ENCODE measurements at places on chromosomes 2 and 18.

DNA sequence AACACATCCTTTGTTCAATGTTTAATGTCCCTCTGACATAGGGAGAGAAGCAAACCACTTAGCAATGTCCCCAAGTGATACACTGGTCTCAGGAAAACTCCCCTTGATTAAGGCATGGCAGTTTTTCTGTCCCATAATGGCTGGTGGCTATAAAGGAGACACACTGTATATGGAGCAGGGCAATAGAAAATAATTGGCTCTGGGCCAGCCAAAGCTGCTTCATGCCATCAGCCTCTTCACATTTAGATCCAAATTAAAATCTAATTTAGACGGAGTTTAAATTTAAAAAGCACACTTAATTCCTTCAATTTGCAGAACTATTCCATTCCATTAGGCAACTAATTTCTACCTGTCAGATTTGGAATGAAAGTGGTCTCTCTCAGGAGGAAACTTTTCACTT lies 638.1 kb downstream of the DSC3 start:
- no peak for DNase-seq

GRCh38 chr2:9263428-9263827 lies 56.8 kb downstream of the ASAP2 start:
- DNase-seq = peak; percentile 80

DNA sequence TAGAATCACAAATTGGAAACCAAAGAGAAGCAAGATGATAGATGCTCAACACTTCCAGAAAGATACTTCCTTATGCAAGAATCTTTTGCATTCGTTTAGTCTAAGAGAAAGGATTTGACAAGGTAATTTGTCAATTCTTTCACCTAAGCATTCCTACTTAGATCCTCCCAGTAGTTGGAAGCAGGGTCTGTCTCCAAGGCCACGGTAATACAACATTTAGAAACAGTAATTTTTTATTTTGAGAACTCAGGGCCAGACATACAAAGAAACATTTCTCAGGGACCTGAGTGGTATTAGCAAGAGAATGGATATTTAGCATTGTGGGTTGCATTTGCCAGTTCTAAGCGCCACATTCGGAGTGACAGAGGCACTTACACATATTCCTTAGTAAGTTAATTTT lies 68.6 kb downstream of the ACYP2 start:
- no peak for DNase-seq

GRCh38 chr2:142755191-142755590 lies 122.3 kb upstream of the KYNU start:
- no peak for DNase-seq

GRCh38 chr2:215915441-215915840 lies 97.9 kb downstream of the MREG start:
- no peak for DNase-seq

DNA sequence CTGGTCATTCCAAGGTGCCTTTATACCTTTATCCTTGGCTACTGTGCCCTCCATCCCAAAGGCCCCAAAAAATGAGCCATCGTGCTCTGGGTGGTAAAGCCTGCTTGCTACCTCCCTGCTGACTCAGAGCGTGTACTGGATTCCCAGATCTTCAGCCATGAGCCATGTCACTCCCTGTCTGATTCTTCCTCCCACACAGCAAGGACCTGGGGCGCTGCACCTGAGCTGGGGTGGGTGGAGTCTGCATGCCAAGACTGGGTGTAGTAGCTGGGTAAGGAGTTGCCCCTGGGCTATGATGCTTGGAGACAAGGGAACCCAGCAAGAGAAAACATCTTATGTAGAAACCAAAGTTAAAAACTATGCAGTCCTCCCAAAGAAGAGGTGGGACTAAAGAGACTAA lies 37.2 kb upstream of the APCDD1 start:
- no peak for DNase-seq

DNA sequence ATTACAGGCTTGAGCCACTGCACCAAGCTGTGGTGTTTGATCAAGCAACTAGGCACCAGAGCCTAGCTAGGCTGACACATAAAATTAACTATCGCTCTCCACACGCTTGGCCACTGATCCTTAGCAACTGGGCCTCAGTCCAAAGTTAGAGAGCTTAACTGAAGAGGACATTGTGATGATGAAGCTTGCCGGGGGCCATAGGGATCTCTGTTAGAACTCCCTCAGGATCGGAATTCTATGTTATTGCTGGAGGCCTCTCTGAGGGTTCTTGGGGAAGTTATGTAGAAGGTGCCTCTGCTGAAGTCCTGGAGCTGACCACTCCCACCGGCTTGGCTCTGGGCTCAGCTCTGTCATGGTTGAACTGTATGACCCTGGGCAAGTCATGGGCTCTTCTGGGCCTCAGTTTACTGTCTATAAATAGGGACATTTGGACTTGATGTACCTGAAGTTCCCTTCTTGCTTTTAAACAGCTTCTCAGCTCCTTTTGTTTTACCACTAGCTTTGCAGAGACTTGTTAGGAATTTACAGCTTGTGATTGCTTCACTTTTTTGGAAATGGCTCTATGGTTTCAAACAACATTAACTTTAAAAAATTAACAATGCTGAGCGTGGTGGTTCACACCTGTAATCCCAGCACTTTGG lies 44.1 kb downstream of the GATA6 start:
- DNase-seq = no peak

- no peak for DNase-seq
These were observed 21.5 kb upstream of the TFPI start for GRCh38 chr2:187575751-187576067.

- no peak for DNase-seq
These were observed 13.3 kb upstream of the DUSP2 start for GRCh38 chr2:96158554-96158940.

DNA sequence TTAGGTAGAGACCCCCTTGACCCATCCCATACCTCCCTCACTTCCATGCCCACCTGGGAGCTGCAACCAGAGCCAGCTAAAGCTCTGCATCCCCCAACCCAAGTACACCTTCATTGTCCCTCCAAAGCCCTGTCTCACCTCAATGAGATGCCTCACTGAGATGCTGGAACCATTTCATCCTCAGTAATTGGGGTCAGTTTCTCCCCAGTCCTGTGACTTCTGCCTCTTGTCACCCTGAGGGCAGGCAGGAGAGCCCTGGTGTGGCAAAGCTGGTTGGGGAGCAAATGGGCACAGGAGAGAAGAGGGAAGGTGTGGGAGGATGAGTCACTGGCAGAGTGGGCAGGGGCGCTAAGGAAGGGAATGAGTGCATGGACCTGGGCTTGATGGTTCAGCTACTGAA lies 27.9 kb upstream of the NT5DC4 start:
- DNase-seq = peak; percentile 62

DNA sequence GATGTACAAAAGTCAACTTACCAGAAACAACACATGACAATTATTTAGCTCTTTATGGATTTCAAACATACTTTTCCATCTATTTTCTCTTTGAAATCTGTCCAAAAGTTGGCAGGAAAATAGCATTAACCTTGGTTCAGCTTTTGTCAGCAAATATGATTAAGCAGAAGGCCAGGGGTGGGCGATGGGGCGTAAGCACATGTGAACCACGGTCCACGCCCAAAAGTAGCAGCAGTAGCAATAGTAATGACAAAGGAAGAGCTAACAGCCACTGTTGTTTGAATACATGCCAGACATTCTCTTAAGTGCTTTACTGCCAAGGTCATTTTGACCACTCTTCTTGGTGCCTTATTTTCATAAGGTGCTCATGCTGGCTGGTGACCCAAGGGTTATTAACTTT lies 73.5 kb downstream of the ANTXR1 start:
- no peak for DNase-seq

- peak; percentile 56 for DNase-seq
These were observed at the start of gene ARHGEF4 for GRCh38 chr2:130836501-130837174. TSS of gene ARHGEF4 (plus strand) at chr2:130836914. CDS start at chr2:130836954, 40 bp downstream.

- no peak for DNase-seq
These were observed 83.4 kb downstream of the RTN4 start for GRCh38 chr2:54966837-54967236.

GRCh38 chr2:216371721-216372702 lies at the start of gene MARCHF4:
TSS of gene MARCHF4 (minus strand) at chr2:216372483. CDS start at chr2:216370260, 2,223 bp downstream.
- peak; percentile 63 for DNase-seq

DNA sequence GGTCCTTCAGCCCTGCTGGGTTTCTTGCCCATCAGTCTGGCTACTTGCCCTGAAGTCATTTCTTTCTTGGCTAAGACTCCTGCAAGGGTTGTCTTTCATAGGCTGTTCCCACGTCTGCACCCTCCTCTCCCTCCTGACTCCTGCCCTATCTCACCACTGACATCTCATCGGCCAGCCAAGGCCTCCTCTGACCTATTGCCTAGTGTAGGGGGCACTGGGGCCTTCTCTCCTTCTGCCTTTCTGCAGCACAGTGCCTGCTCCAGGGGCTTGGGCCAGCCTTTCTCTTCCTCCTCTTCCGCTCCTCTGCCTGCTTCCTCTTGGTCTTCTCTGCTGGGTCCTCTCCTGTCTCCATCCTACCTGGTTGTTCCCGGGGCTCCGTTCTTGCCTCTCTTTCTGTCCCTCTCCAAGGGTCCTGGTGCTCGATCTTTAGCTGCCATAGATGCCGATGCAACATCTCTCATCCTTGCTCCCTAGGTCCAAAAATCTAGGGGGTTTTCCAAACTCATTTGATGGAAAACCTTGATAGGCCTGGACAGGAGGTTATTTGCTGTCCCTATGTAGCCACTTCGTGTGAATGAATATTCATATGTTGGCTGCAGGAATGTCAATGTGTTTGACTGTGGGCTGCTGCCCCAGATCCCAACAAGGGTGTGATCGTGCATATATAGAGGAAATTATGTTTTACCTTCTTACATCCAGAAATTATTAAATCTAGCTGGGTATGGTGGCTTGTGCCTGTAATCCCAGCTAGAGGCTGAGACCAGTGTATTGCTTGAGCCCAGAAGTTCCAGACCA lies 9.7 kb upstream of the NT5DC4 start:
- no peak for DNase-seq

GRCh38 chr2:141048951-141049350 lies 1081.9 kb downstream of the LRP1B start:
- no peak for DNase-seq

- peak; percentile 66 for DNase-seq
These were observed 10.7 kb downstream of the RPL31 start for GRCh38 chr2:101012706-101013181.

- DNase-seq = no peak
These were observed 5.4 kb downstream of the GALM start for GRCh38 chr2:38671303-38671702.

GRCh38 chr2:191697870-191698269 lies 19.9 kb downstream of the NABP1 start:
- DNase-seq = no peak

GRCh38 chr18:76445741-76446232 lies 49.3 kb downstream of the ZNF516 start:
- DNase-seq = no peak

DNA sequence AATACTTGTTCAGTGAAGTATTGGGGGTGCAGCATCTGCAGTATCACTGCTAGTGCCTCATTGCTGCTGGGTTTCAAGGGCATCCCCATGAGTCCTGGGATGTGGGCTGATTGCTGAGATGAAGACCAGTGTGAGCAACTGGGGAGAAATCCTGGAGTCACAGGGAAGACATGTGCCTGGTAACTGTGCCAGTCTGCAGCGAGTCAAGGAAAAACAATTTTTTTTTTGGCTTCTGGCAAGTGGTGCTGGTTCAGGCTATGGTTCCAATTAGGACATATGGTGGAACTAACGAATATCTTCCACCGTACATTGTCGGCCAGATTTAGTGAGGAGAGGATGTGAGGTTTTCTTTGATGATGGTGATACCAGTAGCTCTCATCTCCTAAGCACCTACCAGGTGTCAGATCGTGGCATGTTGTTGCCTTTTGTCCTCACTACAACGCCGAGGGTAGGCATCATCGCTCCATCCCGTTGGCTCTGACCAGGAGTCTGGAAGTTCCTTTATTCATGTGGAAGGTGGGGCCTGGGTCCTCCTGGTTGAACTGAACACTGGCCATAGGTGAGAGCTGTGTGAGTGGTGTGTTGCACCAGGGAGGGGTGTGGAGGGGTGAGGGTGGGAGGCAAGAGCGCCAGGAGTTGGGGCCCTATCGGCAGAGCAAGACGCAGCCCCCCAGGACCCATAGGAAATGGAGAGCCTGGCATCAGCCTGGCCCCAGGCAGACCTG lies 118.0 kb upstream of the HS6ST1 start:
- no peak for DNase-seq

- no peak for DNase-seq
These were observed 25.7 kb upstream of the ACAA2 start for GRCh38 chr18:49839012-49839411.

DNA sequence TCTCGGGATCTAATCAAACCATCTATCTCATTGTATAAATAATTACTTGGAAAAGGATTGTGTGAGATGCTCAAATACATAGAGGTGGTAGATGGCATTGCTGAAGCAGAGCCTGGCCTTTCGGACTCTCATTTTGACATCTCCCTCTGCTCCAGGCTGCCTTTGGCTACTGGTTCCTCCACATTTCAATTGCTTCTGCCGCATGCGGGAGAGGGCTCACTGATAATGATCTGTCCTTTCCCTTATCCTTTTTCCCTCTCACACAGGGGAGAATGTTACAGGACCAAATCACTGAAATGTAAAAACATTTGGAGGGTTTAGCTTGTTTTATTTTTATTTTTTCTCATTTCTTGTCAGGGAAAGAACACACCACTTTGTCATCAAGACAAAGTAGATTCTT lies 380.6 kb upstream of the UBE2E3 start:
- no peak for DNase-seq

DNA sequence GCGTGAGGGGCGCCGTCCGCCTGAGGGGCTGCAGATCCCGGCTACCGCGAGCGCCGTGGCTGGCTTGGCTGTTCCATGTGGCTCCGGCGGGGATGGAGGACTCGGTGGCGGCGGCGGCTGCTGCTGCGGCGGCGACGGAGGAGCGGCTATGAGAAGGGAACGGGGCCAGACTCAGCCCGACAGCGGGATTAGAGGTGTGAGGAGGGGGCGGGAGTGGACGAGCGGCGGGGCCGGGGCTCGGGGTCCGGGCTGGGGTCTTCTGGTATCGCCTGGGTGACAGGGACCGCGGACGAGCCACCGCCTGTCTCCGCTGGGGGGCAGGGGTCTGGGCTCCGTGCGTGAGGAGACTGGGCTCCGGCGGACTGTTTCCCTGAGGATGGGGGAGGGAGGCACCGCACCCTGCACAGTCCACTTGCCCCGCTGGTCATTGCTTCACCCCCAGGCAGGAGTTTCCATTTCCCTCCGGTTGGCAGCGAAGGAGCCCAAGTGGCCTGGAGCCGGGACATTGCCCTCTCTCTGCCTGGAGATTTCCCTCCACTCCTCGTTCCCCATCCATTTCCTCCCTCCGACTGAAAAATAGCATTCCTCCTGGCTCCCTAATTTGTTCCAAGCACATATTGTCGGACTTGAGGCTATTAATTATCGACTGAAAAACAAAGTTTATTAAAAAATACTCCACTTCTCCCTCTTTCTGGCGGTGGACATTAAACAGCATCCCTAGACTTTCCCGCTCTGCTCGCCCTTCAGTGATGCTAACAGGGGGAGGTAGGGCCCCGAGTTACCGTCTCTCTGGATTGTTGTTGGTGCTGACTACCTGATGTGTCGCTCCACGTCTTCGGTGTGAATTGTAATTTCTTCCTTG lies 577 bp downstream of the EHBP1 start:
- peak; percentile 77 for DNase-seq
